ENCODE measurements at places on chromosomes 5 and 9. TPM values are rescaled to one million over a fixed set of nuclear protein-coding genes. Genes with fewer than 3 reads are reported as not detected.

DNA sequence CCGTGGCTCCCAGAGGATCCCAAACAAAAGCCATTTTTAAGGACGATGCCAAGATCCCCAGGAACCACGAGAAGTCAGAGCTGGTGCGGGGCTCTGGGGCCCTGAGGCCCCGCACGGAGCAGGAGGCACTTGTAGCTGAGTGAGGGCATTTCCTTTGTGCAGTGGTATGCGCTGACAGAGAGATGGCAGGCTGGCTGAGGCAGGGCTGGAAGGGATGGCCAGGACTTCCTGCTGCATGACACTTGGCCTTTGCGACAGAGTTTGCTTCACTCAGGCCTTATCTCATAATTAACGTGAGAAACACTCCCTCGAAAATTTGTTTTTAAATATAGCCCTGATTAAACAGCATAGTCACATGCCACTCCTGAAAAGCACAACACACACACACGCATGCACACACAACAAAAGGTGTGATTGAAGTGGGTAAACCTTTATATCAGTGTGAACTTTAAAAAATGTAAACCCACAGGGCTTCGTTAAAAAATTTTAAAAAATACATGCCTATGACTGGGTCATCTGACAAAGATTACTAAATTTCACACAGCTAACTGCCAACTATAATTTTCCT, 536.6 kb downstream of the PDE4D start:
- DNase-seq, result no peak

DNA sequence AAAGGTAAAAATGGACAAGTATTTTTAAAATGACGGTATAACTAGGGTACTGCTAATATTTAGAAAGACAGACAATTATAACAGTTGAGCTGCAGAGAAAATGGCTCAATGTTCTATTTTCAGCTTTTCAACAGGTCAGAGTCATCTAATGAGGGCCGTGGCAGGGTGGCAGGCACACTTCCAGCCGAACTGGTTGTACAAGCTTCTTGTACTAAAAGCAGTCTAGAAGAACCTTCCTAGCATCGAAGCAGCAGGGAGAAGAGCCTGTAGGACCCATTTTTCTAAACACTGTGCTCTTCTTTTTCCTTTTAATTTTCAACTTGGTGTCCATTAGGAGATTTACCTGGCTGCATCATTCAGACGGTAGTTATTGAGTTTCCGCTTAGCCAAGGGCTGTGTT, 85.6 kb downstream of the SLC28A3 start:
- DNase-seq, result peak; percentile 84

DNA sequence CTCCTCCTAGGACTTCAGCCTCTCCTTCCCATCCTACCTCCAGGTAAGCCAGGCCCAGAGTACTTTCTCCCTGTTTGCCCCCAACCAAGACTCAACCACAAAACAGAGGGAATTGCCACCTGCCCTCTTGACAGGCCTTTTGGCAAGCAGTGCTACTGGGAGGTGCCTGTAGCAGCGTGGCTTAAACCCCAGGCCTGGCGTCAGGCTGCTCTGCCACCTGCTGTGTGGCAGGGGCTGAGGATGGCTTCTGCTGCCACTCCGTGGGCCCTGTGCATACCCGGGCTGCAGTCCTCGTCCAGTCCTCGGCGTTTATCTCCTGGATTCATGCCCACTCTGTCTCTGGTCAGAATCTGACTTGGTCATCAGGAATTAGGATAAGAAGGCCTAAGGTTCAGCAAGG, 163.1 kb downstream of the PAX5 start:
- DNase-seq, result no peak

The PCDHB4 gene
- total RNA-seq, result not detected

The KIF4B gene
- total RNA-seq, result 0.06 TPM
